ENCODE measurements at places on chromosomes 6 and 20.

DNA sequence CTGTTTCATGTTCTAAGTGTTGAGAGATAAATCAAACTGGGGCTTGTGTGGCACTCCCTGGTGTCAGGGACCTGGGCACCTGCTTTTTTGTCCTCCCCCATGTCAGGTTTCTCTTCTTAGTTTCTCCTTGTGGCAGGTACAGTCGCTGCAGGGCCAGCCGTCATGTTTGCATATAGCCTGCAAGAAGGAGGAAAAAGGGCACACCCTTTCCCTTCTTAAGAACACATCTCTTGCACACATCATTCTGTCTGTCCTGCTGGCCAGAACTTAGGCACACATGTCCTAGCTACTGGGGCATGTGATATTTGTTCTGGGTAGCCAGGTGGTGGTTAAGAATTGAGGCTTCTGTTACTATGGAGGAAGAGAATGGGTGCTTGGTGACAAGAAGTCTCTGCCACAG lies 27.9 kb downstream of the CDC5L start:
- no peak for DNase-seq

DNA sequence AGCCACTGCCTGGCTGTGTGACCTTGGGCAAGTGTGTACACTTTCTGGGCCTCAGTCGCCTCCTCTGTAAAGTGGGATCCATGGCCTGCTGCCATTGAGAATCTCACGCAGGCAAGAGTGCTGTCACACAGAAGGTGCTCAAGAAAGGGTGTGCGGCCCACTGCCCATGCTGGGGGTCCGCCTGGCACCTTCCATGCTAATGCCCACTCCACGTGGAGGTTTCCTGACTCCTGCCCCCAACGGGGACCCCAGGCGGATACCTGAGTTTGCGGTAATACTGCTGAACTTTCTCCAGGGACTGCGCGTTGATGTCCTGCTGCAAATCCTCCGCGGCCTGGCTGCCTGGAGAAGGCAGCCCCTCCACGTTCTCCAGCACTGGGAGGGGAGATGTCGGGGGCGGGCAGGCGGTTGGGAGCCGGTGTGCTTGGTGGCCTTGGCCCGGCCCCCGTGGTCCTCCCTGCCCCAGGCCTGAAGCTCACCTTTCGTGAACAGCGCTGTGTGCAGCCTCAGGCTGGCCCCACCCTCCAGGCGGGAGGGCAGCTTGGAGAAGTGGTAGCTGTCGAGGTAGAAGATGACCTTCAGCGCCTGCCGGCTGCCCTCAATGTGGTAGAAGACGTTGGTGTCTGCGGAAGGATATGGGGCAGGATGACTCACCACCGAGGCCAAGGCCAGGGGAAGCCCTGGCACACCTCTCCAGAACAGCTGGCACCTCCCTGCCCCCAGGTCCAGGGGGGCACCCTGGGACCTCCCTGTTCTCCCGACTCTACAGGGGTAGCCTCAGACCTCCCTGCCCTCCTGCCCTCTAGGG lies 195.6 kb downstream of the PREX1 start:
- DNase-seq = no peak

DNA sequence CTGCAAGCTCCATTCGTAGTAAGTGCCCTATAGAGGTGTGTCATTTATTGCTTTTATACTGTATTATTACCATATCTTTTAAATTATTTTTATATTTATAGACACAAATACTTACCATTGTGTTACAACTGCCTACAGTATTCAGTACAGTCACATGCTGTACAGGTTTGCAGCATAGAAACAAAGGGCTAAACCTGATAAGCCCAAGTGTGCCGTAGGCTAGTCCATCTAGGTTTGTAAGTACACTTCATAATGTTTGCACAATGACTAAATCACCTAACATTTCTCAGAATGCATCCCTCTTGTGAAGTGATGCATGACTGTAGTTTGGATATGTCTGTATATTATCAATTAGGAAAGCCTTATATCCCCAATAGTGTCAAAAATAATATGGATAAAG lies 122.8 kb downstream of the CLVS2 start:
- no peak for DNase-seq

DNA sequence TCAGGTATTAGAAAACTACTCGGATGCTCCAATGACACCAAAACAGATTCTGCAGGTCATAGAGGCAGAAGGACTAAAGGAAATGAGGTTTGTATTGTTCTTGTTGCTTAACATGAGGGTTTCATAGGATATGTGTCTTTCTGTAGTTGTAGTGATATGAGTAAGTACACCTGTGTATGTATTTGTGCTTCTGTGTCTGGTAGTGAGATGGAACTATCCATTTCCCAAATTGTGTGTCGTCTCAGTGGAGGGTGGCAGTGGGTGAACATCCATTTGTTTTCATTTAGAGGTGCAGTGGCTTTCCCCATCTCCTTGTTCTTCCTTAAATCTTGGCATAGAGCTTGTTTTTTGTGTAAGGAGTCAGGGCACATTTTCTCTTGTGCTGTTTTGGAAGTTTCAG lies 8.2 kb downstream of the ASXL1 start:
- DNase-seq = no peak

GRCh38 chr6:137731960-137732616 lies 135.0 kb upstream of the TNFAIP3 start:
- DNase-seq = no peak

- DNase-seq = peak; percentile 11
Measured at GRCh38 chr6:1524040-1524480, 85.7 kb upstream of the FOXC1 start.

- no peak for DNase-seq
Measured at GRCh38 chr20:31857861-31858759, 12.2 kb downstream of the DUSP15 start.

- peak; percentile 23 for DNase-seq
Measured at GRCh38 chr20:36506253-36506652, 35.1 kb upstream of the MYL9 start.

DNA sequence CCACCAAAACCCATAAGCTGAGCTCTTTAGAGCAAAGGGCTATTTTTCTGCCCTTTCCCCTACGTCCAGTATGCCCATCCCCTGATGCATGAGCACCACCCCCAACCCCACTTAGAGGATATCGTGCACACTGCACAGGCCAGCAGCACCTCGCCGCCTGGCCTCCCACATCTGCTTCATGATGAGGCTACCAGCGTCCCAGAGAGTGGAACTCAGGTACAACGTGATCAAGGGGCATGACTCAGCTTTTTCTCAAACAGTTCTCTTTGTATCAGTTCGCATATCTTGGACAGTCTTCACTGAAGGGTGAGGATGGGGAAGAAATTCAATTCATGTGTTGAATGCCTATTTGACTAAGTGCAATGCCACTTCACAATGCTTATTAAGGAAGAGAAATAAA lies 81.9 kb upstream of the QKI start:
- no peak for DNase-seq

- DNase-seq = peak; percentile 30
Measured at GRCh38 chr6:12962987-12963386, 246.4 kb downstream of the PHACTR1 start.

GRCh38 chr6:135506270-135506997 lies 8.9 kb upstream of the AHI1 start:
- DNase-seq = peak; percentile 18

DNA sequence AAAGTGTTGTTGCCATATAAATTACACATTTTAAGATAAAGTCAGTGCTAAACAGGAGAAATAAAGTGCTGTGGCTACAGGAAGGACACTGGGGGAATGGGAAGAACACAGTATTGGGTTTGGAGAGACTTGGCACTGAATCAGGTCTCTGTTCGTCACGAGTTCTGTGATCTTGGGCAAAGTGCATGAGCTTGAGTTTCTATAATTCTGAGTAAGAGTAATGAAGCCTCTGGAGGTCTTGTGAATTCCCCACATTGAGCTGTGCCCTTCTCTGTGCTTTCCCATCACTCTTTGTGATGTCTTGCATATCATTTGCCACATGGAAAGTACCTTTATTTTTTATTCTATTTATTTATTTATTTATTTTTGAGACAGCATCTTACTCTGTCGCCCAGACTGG lies 16.8 kb upstream of the EEF1A1 start:
- DNase-seq = no peak

- no peak for DNase-seq
Measured at GRCh38 chr20:23132293-23132929, 46.3 kb upstream of the CD93 start.

- DNase-seq = no peak
Measured at GRCh38 chr6:114888241-114888640, 545.4 kb upstream of the HS3ST5 start.

GRCh38 chr6:90286884-90287488 lies 9.7 kb downstream of the BACH2 start:
- DNase-seq = no peak

DNA sequence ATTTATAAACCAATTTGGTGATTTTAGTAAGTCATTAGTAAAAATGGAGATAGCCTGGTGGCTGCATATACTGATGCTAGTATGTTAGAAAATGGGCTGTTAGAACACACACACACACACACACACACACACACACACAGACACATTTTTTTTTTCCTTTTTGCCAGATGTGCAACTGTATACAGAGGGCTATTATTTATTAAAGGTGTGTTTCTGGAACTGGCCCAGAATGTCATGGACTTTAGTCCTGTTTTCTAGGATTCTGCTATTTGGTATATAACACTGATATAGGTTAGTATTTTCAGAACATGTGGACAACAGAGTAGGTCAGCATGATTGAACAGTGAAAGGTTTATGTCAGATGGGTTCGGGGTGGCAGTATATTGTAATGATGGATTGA lies 12.4 kb downstream of the MYO6 start:
- no peak for DNase-seq

DNA sequence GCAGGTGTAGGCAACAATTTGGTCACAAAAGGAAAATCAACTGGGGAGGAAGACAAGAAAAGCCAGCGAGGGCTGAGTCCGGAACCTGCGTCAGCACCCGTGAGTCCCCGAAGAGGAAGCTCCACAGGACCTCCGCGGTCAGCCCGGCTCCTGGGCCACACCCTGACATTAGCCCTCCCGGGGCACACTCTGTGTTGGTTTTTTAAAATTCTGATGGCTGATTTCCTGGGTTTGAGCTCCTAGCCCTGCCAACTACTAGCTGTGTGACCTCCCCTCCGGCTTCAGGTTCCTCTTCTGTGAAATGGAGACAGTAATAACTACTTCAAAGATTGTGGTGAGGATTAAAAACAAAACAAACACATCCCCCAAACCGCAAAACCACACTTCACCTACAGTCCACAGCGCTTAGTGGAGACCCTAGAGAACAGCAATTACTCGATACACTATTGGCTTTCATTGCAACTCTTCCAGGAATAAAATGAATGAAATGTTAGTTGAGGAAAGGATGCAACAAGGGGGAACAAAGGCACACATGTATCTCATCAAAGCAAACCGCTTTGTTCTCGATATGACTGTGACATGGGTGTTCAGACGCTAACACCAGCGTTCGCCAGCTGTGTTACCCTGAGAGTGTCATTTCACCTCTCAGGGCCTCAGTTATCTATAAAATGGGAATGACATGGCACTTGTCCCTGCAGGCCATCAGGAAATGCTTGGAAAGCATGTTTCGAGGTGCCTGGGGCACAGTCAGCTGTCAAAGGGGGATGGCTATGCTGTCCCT lies 985 bp downstream of the ZBP1 start:
- no peak for DNase-seq

DNA sequence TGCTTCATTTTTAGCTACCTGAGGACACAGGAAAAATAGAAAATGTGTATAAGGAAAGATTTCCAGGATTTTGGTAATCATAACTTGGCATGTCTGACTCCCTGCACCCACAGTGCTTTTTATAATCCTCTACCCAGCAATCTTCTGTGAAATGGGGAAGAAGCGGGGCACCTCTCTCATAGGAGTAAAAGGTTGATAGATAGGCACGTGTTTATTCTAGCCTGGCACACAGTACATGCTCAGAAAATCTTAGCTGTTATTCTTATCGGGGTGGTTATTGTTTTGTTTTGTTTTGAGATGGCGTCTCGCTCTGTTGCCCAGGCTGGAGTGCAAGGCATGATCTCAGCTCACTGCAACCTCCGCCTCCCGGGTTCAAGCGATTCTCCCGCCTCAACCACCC lies 87.7 kb upstream of the SALL4 start:
- DNase-seq = no peak

GRCh38 chr6:44439270-44440045 lies 52.0 kb downstream of the CDC5L start:
- DNase-seq = no peak

GRCh38 chr6:21396313-21396712 lies 197.2 kb upstream of the SOX4 start:
- no peak for DNase-seq

GRCh38 chr6:11423667-11424066 lies 113.9 kb upstream of the TMEM170B start:
- no peak for DNase-seq

DNA sequence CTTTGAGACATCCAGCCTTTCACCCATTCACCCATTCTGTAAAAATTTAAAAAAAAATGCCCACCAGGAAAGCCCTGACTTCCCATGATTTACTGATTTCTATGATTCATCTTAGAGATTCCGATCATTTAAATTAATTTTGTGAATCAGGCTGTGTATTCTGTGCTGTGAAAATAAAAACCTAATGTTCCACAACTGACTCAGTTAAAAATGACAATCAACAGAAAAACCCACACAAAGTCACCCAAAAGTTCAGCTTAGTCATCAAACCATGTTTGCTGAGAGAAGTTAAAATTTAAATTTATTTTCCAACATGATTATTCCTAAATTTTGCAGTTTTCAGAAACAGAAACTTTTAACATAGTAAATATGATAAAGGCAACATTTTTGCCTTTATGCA lies 509.9 kb downstream of the TENT5A start:
- DNase-seq = no peak

GRCh38 chr20:2872459-2873009 lies 747 bp upstream of the PTPRA start:
- peak; percentile 49 for DNase-seq

- no peak for DNase-seq
Measured at GRCh38 chr6:47169785-47170616, 127.9 kb upstream of the ADGRF1 start.

- no peak for DNase-seq
Measured at GRCh38 chr20:54950304-54950703, 474.9 kb downstream of the DOK5 start.

GRCh38 chr6:163192591-163192990 lies 221.9 kb upstream of the QKI start:
- no peak for DNase-seq

DNA sequence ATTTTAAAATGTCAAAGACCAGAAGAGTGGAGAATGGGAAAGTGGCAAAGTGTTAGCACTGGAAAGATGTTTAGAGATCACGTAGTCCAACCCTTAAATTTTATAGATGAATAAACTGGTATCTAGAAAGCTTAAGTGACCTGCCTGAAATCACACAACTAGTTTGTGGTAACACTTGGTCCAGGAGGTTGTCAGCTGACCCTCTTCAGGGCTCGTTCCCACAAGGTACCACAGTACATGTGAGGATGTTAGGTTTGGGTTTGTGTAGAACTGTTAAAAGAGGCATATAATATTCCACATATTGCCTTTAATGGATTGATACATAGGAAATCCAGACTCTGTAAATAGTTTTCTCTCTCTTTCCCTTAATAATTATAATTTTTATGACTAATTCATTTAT lies 39.1 kb downstream of the ENPP1 start:
- no peak for DNase-seq

- DNase-seq = no peak
Measured at GRCh38 chr20:41290804-41291389, 26.6 kb downstream of the ZHX3 start.

GRCh38 chr6:35294308-35294945 lies 3.2 kb upstream of the DEF6 start:
- no peak for DNase-seq

- DNase-seq = no peak
Measured at GRCh38 chr6:90397929-90398674, 101.5 kb upstream of the BACH2 start.

GRCh38 chr6:83151114-83151513 lies 42.0 kb downstream of the PGM3 start:
- no peak for DNase-seq

Data from bone marrow (tissue), 2 donors.